ENCODE measurements at places on chromosomes 16 and 17. TPM values are rescaled to one million over a fixed set of nuclear protein-coding genes. Genes with fewer than 3 reads are reported as not detected.

- H3K36me3 ChIP-seq: peaks cover 12% of the 10 kb centered on the region
- H3K4me1 ChIP-seq: no peaks in the 10 kb centered on the region
- DNase-seq: no peak
- H3K27ac ChIP-seq: no peak overlapping the region
Measured at GRCh38 chr16:84764970-84765369, 54.8 kb upstream of the CRISPLD2 start.

DNA sequence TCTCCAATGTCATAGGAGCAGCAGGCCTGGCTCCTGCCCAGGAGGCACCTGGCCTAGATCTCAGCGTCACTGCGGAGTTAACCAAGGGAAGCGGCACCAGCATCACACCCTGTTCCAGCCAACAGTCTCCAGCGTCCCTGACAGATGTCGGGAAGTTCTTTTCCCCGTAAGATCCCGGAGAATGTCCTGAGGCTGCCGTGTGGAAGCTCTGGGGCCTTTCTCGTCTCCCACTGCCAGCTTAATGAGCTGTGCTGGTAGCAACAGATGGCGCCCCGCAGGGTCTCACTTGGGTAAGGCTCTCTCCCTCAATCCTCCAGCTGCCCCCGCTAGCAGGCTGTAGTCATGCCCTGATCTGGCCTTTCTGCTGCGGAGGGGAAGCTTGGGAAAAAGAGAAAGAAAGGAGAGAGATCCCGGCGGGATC is 57.5 kb downstream of the MARCHF10 start:
- DNase-seq: no peak
- no peak overlapping the region for H3K27ac ChIP-seq
- no peaks in the 10 kb centered on the region for H3K27me3 ChIP-seq
- no peaks in the 10 kb centered on the region for H3K4me1 ChIP-seq

- no peak overlapping the region for H3K4me3 ChIP-seq
- no peaks in the 10 kb centered on the region for H3K36me3 ChIP-seq
- no peak overlapping the region for H3K27ac ChIP-seq
- H3K4me1 ChIP-seq: no peaks in the 10 kb centered on the region
Measured at GRCh38 chr17:43468691-43469139, 15.1 kb upstream of the DHX8 start.

GRCh38 chr17:36761203-36761950 is 160.0 kb downstream of the MRM1 start:
- DNase-seq: no peak
- H3K27me3 ChIP-seq: no peaks in the 10 kb centered on the region
- no peaks in the 10 kb centered on the region for H3K36me3 ChIP-seq
- no peak overlapping the region for H3K27ac ChIP-seq
- no peaks in the 10 kb centered on the region for H3K4me1 ChIP-seq
- H3K4me3 ChIP-seq: no peak overlapping the region

DNA sequence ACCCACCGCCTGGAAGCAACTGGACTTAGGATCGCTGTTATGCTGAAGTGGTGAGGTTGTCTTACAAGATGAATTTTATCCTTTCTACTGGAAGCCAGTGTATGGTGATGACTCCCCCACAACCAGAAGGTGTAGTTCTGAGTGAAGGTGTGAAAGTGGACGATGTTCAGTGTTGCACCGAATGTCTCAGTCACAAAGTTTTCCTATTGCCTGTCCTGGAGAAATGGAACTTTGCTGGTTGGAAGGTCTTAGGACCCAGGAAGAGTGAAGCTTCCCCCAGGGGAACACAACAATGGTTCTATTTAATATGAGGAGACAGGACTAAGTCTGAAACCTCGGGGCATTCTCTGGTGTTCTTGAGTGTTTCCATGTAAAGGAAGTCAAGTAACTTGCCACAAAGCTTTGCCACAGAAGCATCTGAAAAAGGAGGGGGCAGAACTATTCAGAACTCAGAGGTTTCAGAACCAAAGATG is 44.2 kb downstream of the USP22 start:
- no peak overlapping the region for H3K27ac ChIP-seq
- no peak overlapping the region for H3K4me3 ChIP-seq
- H3K4me1 ChIP-seq: no peaks in the 10 kb centered on the region
- no peaks in the 10 kb centered on the region for H3K27me3 ChIP-seq
- no peak for DNase-seq

- no peaks in the 10 kb centered on the region for H3K27me3 ChIP-seq
- H3K4me1 ChIP-seq: no peaks in the 10 kb centered on the region
- DNase-seq: no peak
Measured at GRCh38 chr16:12406158-12406557, 397.5 kb downstream of the CPPED1 start.

GRCh38 chr17:73492821-73493814 is 151.1 kb downstream of the SDK2 start:
- no peak overlapping the region for H3K27ac ChIP-seq
- DNase-seq: no peak
- no peaks in the 10 kb centered on the region for H3K27me3 ChIP-seq
- H3K36me3 ChIP-seq: no peaks in the 10 kb centered on the region

- no peaks in the 10 kb centered on the region for H3K27me3 ChIP-seq
- no peak overlapping the region for H3K4me3 ChIP-seq
- no peaks in the 10 kb centered on the region for H3K4me1 ChIP-seq
- no peak for DNase-seq
- no peaks in the 10 kb centered on the region for H3K36me3 ChIP-seq
- no peak overlapping the region for H3K27ac ChIP-seq
Measured at GRCh38 chr16:53282328-53282727, 151.9 kb upstream of the RBL2 start.

SPG7 gene
- 53.8 TPM for total RNA-seq

Data from pancreas (tissue), 10 donors.